HuH-7 (cell line): ENCODE measurements at places on chromosomes 13 and 19.

GRCh38 chr19:8831832-8832131 lies 322 bp downstream of the ZNF558 start:
- DNase-seq, result no peak

DNA sequence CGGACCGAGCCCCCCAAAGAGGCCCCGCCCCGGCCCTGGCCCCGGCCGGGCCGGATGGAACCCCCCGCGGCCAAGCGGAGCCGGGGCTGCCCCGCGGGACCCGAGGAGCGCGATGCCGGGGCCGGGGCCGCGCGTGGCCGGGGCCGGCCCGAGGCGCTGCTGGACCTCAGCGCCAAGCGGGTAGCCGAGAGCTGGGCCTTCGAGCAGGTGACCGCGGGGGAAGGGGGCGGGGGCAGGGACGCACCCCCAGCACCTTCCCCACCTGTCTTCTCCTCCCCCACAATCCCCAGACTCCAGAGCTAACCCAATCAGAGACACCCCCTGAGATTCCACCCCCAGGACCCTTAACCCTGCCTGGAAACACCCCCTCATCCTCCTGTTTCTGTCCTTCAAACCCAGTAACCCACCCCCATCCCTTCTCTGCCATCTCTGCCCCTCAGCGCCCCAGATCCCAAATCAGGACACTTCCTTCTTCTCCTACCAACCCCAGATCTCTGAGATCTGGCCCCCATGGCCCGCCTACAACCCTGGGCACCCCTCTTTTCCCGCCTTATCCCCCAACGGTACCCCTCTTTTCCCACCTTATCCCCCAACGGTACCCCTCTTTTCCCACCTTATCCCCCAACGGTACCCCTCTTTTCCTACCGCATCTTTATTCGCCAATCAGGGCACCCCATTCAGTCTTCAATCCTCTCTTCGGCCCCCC lies 505 bp downstream of the ZSWIM4 start:
- no peak for DNase-seq

- no peak for DNase-seq
These were observed 67.6 kb downstream of the UBL3 start for GRCh38 chr13:29782798-29783197.

DNA sequence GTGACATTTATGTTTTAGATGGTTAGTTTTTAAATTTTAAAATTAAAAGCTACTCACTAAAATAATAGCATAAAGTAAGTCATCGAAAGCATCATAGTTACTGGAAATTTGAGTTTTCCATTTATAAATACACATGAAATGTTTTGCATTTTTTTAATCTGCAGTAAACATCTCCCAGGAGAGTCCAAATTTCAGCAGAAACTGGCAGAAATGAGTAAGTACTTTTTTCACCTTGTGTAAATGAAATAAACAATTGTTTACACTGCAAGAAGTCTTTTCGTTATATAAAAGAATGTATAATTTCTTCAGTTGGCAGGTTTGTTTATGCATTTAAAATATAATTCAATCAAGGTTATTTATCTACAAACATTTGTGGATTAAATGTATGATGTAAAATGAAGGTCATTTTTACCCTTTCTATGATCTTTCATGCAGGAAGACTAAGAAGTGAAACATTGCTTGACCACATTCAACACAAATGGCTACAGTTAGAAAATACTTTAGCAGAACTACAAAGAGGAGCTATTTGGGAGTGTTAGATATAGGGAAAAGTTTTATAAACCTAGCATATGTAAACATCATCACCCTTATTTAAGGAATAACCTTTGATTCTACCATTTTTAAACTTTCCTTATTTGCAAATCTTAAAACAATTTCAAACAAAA lies 55.6 kb downstream of the RCBTB2 start:
- no peak for DNase-seq

- no peak for DNase-seq
These were observed 101.6 kb downstream of the RAP2A start for GRCh38 chr13:97535614-97536013.

DNA sequence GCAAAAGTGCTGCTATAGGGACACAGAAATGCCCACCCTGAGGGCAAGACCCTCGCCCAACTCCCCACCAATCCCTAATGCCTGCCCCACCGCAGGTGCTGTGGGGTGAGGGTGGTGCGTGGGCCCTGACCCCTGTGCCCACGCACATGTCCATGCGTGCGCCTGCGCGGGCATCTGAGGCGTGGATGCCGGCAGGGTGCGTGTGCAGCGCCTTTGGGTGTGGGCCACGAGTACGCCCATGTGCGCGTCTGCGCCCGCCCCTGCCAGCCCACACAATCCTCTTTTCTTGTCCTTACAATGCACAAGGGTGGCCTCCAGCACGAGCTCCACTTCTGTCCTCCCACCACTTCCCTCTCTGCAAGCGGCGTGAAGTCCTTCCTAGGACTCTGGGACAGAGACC lies 14.3 kb downstream of the FUT6 start:
- no peak for DNase-seq

- peak; percentile 52 for DNase-seq
These were observed 62.3 kb downstream of the CCDC70 start for GRCh38 chr13:51923983-51924539.

DNA sequence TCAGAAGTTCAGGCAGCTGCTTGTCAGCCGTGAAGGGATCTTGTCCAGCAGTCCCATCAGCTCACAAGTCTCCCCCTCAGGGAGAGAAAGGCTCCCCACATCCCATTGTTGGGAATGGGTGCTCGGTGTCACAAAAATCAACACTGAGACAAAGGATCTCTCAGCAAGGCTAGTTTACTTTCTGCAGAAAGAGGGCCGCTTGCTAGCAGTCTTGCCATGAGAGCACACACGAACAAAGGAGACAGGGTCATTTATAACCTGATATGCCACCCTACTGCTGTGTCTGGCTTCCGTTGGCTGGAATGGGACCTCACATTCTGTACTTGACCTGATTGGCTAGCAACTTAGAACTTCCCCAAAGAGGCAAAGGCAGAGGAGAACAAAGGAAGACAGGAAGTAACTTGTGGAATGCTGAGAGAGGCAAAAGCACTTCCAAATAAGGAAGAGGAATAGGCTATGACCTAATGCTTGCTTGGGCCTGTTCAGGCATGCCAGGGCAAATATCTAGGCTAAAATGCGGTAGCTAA lies 8.7 kb upstream of the IGFL3 start:
- DNase-seq, result no peak

DNA sequence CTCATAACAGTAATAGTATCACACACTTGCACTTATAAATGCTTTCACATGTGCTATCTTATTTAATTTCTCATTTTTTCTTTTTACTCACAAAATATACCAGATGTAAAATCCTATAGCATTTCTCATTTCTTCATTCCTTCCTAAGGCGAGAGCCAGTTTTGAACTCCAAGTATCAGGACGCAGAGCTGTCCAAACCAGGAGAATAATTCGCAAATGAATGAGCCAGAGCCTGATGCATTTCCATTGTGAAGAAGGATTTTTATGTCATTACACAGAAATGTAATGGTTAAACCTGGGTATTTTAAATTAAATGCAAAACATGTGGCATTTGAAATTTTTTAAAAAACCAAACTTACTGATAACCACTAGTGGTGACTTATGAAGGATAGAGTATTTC lies 244.3 kb downstream of the RGCC start:
- no peak for DNase-seq

DNA sequence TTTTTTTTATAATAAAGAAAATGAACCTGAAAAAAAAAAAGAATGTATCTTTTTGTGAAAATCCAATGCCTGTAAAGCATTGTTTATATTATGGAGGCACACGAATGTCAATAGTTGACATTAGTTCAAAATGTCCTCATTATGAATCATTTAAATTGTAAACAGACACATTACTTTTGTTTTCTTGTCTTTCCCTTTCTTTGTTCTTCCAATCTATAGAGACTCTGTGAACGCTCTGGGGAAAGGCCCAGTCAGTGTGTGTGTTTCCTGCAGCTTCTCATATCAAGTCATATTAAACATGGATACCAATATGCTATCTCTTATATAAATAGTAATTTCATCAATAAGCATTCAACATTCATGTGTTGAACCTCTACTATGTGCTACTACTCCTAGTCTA lies 193.1 kb downstream of the KCTD12 start:
- DNase-seq, result no peak

DNA sequence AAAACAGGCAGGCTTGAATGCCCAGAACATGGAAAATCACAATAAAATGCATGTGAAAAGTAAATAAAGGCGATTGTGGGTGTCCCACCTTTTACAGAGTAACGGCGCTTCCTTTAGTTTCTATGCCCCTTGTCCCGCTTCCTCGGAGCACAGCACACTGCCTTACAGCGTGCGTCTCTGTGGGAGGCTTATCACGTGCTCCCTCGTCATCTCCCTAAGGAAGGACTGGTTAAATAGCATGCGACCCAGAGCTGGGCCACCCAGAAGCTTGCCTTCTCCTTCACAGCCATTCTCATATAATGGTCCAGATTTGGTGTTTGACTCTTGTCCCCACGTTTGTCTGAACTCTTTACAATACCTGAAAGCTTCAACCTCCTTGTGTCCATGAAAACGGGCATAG lies 56.6 kb downstream of the LIG4 start:
- no peak for DNase-seq

DNA sequence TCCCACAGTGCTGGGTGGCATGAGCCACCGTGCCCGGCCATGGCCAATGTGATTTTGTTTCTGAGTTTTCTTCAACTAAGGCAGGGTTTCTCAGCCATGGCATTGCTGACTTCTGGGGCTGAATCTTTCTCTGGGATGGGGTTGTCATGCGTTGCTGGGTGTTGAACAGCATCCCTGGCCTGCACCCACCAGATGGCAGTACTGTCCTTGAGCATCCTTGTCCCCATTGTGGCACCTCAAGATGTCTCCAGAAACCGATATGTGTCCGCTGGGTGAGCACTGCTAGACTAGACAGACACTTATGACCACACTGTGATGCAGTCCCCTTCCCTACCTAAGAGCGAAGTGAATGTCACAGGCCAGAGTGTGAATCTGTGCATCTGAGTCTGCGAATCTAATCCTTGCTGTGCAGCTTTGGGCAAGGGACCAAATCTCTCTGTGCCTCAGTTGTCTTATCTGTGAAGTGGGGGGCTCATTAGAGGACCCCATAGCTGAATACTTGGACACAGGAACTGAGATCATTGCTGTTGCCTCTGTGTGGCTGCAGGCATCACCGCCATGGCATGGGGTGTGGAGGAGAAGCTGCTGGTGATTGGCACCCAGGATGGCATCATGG lies 50.3 kb upstream of the SIN3B start:
- DNase-seq, result peak; percentile 55

DNA sequence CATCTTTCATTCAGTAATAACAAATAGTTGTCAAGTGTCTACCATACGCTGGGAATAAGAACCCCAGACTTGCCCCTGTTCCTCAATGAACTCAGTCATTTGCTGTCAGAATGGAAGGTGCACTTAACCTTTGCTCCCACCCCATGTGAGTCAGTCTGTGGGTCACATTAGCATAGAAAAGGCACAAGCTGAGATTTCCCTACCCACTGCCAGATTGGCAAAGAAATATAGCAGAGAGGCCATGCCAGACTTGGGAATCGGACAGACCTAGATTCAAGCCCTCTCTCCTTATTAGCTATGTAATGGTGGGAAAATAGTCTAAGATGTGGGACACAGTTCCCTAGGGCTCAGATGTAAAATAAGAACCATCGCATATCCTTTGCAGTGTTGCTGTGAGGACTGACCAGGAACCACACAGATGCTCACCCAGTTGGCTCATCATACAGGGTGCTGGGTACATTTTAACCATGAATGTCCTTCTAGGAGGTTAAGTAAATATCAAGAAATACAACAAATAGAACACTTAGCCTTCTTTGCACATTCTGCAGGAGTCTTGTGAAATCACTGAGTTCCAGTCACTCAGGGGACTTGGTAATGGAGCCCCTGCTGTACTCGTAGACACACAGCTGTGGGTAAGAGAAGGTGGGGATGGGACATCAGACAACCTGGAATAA lies 218.2 kb downstream of the FGF14 start:
- no peak for DNase-seq

DNA sequence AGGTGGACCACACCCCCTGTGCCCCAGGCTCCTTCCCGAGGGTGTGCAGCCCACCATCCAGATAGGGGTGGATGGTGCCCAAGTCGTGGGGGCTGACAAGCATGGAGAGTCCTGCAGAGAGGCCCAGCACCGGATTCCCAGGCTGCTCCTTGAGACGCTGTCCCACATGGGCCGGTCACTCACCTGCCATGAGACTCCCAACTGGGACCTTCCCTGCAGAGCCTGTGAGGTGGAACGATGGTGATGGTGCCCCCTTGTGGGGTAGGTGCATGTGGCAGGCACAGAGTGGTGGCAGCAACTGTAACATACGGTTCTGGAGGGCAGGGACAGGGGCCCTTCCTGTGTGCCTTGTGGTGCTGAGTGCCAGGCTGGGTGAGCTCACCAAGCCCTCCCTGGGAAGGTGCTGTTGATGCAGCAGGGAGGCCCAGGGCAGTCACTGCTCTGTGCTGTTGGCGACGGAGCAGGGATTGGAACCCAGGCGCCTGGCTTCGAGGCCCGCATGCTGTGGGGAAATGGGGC lies 33.1 kb downstream of the PPP1R37 start:
- peak; percentile 85 for DNase-seq

DNA sequence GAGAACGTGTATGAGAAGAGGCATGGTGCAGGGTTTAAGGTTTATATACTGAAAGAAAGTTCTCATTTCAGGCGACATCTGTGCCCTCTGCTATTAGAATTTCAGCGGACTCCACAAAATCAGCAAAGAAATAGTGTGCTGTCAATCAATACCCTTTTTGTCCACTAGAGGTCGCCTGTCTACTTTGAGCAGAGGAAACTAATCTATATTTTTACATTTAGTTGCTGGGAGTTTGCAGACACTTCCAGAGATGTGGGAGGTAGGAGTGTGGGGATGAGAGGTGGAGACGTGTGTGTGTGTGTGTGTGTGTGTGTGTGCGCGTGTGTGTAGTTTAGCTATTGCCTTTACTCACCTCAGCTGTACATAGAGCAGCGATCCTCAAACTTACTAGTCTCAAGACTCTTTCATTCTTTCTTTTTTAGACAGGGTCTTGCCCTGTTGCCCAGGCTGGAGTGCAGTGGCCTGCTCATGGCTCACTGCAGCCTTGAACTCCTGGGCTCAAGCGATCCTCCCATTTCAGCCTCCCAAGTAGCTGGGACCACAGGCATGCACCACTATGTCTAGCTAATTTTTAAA lies 9.7 kb downstream of the INAFM1 start:
- peak; percentile 49 for DNase-seq

GRCh38 chr13:109687559-109688448 lies 98.6 kb downstream of the IRS2 start:
- no peak for DNase-seq

DNA sequence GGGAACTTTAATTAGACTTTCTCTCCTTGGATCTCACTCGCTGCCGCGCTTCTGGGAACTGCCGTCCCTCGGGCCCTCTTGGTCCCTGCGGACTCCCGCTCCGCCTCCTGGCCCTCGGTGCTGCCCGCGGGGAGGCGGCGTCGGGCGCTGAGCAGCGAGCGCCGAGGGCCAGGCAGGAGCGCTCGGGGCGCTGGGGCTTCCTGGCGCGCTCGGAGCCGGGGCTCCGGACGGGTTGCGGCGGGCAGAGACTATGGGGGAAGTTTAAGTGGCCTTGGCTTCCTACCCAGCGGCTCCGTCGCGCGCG lies 704 bp downstream of the CHST8 start:
- no peak for DNase-seq

GRCh38 chr13:30446126-30446500 lies 19.6 kb downstream of the HMGB1 start:
- no peak for DNase-seq
